ENCODE measurements at places on chromosomes 11 and 22.

GRCh38 chr22:49097966-49098365, 729.7 kb downstream of the BRD1 start:
- no peak for DNase-seq

DNA sequence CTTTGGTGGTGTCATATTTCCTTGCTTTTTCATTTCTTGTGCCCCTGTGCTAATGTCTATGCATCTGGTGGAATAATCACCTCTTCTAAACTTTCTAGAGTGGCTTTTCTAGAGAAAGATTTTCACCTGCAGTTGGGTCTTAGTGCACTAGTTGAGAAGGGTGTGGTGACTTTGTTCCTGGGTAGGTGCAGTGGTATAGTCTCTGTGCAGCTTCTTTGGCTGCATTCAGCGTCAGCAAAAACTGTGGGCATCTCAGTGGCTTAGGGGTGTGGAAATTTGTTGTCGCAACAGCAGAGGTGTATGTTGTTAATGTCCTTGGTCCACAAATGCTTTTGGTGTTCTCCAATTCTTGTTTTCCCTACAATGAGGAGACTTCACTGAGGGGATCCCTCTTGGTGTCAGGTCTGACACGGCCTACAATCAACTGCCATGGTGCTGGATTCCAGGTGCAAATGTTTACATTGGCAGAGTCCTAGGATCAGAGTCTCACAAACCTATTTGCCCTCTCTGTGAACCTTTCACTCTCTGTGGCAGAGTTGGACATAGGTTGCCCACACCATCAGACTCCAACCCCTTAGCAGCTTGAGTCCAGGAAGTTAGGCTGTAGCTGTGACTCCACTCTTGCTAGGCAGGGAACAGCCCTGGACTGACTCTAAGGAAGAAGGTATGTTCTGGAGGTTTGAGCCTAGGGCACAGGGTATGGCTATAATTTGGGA, 48.8 kb downstream of the GDPD4 start:
- no peak for DNase-seq

DNA sequence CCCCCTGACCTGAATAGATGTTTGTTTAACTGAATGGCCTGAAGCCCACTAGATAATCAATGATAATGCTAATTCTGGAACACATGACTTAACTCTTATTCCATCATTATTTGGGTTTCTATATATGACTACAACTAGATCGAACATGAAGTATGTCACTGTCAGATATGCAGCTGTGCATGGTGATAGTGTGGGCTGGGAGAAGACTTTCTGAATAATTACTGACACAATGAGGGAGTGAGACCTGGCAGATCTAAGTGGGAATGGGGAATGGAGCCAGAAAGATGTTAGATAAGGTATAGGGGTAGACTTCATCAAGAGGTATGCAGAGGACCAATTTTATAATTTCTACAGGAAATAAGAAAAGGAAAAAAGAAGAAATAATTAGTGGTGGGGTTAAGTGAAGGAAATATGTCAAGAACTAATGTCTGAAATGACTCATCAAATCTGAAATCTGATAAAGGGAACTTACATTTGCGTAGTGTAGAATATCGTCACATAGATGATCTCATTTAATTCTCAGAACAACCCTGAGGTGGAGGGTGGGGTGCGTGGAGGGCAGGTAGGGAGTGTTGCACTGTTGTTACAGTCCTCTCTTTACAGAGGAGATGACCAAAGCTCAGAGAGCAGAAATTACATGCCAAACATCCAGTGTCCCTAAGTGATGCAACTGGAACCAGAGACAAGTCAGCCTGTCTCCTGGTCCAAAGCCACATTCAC, 68.2 kb upstream of the EED start:
- no peak for DNase-seq

GRCh38 chr11:119167933-119168332, 592 bp upstream of the NLRX1 start:
- DNase-seq: peak; percentile 18

DNA sequence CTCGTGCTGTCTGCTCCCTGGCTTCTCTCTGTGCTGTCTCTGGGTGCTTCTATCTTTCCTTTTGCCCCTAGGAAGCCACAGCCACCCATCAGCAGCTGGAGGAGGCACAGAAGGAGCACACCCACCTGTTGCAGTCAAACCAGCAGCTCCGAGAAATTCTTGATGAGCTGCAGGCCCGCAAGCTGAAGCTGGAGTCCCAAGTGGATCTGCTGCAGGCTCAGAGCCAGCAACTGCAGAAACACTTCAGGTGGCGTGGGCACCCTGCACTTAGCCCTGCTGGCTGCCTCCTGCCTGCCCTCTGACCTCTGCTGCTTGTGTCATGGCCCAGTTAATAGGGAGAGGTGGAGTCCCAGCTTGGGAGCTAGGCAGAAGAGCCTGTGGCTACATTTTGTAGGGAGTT, 67.8 kb downstream of the CEP164 start:
- no peak for DNase-seq

DNA sequence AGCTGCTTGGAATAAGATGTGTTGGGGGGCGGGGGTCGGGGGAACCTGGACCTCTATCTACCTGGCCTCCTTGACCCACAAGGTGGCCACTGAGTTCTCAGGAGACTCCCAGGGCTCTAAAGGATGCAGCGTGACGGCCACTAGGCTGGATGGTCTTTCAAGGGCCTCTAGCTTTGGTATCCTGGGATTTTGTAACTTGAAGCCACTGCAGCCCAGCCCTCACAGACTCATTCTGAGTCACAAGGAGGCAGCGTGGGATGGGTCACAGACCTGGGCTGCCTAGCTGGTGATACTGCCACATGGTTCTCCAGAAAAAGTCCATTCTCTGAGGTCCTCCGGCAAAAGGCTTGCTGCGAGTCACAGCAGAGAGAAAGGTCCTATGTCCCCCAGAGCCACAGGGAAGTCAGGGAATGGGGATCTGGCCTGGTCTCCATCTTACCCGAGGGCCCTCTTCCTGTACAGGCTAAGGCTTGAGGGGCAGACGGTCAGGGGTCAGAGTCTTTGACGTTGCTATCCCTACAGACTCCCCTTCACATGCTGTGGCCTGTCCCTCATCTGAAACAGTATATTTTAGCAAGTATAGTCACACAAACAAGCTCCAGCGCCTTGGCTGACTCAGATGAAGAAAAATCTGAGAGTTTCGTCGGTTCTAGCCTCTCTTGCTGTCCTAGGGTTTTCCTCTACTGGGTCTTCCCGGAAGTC, 52.4 kb downstream of the KCNC1 start:
- DNase-seq: peak; percentile 61

DNA sequence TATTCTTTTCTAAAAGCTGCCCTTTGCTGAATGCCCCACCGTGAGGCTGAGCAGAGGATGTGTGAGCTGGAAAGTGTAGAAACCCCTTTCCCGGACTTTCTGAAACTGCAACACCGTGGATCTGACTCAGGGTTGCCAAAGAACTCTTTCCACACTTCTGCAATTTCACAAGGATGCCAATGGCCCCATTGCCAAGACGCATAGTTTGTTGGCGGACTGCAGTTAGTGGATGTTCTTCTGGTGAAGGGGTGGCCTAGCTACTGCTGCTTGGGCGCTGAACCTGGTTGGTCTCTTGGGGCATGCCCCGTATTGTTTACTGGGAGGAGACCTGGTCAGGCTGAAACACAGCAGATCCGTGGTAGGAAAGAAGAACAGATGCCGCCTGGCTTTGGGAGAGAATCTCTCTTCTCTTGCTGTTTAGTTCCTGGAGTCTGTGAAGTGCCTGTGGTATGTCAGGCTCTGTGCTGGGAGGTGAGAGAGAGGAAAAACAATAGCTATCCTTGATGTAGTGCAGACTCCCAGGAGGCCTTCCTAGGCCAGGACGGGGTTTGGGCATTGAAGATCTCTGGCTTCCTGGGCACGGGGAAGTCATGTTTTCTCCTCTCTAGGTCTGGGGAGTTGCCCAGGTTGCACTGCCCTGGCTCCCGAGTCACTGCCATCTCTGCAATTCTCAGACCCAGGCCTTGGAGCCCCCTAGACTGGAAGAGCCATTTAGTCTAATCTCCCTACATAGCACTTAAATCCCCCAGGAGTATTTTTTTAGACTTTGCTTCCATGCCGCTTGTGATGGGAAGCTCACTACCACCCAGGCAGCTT, 26.9 kb downstream of the CD82 start:
- no peak for DNase-seq

DNA sequence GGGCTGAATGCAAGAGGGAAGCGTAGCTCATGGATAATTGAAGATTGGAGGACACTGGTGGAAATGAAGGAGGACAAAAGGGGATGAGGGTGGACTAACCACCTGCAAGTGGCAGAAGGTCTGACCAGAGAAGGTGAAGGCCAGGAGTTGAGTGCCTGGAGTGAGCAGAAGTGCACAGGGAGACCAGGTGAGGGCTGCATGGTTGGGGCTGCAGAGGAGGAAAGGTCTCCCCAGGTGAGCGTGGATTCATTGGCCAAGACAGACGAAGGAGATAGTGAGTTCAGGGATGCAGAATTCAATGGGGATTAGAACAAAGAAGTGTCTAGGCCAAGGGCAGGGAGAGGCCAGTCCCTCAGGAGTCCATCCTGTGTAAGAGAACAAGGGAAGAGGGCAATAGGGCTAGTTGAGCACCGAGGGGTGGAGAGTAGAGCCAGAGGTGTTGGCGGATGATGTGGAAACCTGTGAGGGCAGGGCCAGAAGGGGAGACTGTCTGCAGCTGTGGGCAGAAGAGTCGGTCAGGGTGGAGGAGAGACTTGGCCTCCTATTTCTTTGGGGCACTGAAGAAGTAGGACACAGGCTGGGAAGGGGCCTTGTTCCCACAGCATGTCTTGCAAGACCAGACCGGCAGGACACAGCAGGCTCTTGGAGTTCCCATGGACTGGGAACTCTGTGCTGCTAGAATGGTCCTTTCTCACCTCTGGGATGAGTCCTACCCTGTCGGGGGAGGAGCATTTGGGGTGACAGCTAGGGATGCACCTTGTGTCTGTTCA, 6.7 kb downstream of the TRIM29 start:
- no peak for DNase-seq

DNA sequence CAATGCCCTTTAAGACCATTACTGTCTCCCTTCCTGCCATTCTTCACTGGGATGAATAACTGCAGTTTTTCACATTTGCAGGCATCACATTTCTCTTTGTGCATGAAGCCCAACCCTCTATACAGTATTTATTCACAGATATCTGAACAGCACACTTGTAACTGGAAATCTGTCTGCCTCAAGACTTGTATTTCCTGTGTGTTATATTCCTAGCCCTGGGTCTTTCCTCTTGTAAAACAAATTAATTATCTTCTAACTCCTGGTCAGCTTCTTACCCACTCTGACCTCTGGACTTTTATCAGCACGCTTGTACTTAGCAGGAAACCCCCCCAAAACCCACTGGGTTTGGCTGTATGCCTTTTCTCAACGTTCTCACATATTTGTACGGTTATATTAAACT, 2.0 kb downstream of the CSRP3 start:
- DNase-seq: no peak

- no peak for DNase-seq
Observed at GRCh38 chr22:16949561-16949960, 58.5 kb downstream of the GAB4 start.

GRCh38 chr11:43943931-43944751, 1.7 kb downstream of the C11orf96 start:
- DNase-seq: no peak

DNA sequence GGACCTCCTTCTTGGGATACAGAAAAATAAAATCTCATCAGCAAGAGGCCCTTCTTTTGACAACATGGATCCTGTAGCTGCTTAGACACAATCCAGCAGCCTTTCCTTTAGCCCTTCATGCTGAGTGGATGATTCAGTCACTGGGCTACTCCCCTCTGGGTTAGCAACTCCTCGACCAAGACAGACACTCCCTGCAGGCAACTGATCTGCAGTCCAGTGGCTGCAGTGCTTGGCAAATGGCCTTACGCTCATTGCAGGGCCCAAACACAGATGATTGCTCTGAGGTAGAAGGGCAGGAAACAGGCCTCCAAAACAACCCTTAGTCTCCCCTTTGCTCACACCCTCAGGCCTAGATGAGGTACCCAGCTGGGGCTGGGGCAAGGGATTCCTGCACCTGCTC, 73.2 kb upstream of the OPCML start:
- no peak for DNase-seq

GRCh38 chr11:65708451-65708850, 3.6 kb upstream of the KAT5 start:
- no peak for DNase-seq

GRCh38 chr22:46737976-46738646, at the start of gene CERK:
Gene CERK, minus strand, starts transcription at chr22:46738252. Its CDS starts 104 bp downstream, at chr22:46738148.
- peak; percentile 82 for DNase-seq

DNA sequence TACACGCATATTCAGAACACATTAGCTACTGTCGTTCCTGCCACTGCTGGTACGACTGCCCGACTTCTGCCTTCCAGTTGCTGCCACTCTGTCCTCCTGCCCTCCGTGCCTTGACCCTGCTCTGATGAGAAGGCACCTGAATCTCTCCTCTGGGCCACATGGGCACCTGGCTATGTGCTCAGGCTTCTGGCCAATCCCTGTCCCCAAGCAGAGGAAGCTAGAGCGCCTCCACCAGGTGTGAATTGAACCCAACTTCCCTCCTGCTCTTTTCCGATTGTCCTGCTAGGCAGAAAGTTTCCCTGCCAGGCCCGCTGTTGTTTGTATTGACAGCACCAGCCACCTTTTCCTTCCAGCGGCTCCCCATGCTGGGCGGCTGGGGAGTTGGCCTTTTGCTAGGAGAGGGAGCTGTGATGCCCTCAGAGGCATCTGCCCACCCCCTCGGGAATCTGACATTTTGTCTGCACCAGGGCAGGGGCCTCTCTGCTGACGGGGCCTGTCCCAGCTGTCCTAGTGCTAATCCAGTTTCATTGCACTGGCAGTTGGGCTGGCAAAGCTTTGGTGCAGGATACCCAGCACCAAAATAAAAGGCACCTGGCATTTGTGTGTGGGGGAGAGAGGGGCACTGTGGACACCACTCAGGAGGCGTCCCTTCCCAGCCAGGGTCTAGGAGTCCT, 118.0 kb downstream of the GRIK4 start:
- DNase-seq: no peak

DNA sequence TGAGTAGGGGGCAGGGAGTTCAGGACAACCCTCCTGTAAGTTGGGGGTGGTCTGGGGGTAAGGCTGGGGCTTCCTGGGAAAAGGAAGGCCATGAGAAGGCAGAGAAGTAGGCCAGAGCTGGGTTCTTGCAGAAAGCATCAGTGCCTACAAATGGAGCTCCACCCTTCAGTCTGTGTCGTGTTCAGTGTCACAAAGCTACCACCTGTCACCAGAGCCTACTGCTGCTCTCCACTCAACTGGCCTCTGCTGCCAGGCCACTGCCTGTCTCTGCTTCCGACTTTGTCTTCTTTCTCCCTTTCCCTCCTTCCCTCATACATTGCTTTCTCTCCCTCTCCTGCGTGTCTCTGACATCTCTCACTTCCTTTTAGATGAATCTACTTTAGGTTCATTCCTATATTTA, 3.4 kb upstream of the WBP2NL start:
- no peak for DNase-seq

DNA sequence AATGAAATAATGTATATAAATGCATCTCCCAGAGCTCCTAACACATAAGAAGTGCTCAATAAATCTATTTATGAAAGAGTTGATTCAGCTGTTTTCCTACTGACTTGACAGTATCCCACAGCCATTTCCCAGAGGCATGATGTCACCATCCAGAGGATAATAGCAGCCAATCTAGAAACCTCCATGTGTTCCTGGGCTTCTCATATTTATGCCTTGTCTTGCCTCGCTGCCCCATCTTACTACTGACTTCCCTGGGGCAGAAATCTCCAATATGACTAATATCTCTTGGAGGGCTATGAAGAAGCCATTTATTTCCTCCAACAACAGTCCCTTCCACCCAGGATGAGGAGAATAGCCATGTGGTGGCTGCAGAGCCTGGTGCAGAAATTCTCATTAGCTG, 115.4 kb upstream of the NAV2 start:
- DNase-seq: peak; percentile 90

Measured in fibroblast of skin of scalp (primary cell).